ENCODE measurements at places on chromosomes 3 and 15. TPM values are rescaled to one million over a fixed set of nuclear protein-coding genes. Genes with fewer than 3 reads are reported as not detected.

DGKG gene
- total RNA-seq = not detected

WDR93 gene
- not detected for total RNA-seq

DIPK2A gene
- total RNA-seq = 40.6 TPM

GALNT15 gene
- 1.7 TPM for total RNA-seq

WDR49 gene
- not detected for total RNA-seq
